Activated CD8-positive, alpha-beta memory T cell treated with anti-CD3 and anti-CD28 coated beads, Interleukin-2, amount 10 ng/mL, durations not matched to agents 7 days and 5 days (primary cell): ENCODE measurements at places on chromosomes 3 and 15. TPM values are rescaled to one million over a fixed set of nuclear protein-coding genes. Genes with fewer than 3 reads are reported as not detected.
A peak's percentile ranks its signal among the peaks of the same experiment; 100 is the strongest.

HIGD2B gene
- total RNA-seq: 0.53 TPM

CRELD1 gene
- 17.4 TPM for total RNA-seq

- DNase-seq: no peak
Observed at GRCh38 chr3:81643721-81644120, 117.7 kb downstream of the GBE1 start.

GRCh38 chr15:63312286-63312685 is 34.9 kb downstream of the APH1B start:
- DNase-seq: no peak

DNA sequence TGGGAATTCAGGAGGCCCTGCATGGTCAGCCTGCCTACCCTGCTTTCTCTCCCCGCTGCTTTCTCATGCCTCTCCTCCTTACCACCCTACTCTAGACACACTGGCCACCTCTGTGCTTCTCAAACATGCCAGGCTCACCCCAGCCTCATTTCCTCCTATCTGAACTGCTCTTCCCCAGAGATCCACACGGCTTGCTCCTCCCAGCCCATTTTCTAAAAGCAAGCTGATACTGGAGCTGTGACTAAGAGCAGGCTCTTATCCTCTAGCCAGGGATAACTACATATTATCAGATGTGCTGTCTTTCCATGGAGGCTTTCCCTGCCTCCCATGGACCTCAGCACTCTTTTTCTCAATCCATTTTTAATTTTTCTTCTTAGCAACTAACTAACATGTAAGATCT is 85.9 kb downstream of the BOC start:
- DNase-seq: no peak

DNA sequence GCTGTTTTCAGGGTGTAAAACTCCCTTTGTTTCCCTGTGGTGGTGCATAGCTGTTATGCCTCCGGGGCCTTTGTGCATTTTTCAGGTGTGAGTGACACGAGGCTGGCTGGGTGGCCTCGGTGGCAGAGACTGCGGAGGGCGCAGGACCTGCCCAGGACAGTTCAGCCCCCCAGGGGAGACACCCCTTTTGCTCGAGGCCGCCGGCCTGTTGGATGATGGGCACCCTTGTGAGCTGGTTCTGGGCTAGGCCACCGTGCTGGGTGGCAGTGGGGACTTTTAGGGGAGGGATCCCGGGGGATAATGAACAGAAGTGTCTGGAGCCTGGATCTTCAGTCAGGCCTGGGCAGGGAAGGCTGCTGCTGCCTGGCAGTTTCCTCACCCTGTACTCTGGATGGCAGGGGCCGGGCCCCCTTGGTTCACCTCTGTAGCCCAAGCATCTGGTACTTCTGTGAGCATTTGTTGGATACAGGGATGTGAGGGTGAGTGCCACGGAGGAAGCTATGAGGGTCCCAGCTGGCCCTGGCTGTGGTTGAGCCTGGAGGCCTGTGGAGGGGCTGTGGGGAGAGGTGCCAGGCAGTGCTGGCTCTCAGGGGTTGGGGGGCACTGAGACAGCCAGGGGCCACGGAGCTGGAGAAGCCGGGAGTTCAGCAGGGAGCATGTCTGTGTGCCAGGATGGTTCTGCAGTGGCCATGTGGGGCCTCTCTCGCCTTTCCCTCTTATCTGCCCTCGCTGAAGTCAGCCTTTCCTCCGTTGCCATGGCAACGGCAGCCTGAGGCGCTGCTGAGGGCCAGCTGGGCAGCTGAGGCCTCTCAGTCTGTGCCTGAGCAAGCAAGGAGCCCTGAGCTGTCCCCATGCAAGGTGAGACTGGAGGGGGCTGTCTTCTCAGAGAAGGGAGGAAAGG is 49.0 kb downstream of the KY start:
- DNase-seq: peak; percentile 38

GRCh38 chr3:18049096-18049495 is 306.7 kb upstream of the TBC1D5 start:
- DNase-seq: no peak

DNA sequence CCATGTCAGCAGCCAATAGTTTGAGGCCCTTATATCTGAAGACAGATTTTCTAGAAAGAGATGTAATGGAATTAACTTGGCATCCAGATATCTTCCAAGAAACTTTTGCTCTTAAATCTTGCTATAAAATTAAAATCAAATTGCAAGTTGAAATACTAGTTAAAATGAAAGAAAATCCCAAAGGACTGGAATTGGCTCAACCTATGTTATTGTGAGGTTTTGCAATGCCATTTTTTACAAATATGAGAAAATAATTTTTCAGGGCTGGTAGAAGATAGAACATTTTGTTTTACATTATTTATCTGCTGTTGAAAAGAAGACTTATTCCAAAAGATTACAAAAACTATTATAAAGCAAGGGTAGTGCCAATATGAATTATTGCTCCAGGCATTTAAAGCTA is 92.2 kb upstream of the AGTR1 start:
- no peak for DNase-seq

DNA sequence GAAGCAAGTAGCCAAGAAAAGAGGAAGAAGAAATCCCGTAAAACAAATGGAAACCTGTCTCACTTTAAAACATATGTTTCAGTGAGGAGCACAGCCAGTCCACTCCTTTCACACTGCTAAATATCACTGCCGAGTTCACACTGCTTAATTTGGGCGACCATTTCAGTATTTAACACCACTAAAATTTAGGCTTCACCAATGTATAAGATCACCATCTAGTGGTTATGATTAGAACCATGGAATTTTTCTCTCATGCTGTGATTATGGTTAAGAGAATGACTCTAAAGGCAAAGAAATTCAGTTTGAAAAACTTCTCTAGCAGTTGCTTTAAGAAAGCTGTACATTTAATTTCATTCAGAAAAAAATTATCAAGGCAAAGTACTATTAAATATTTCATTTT is 16.6 kb downstream of the SLC4A7 start:
- no peak for DNase-seq
